ENCODE measurements at places on chromosomes 3 and 15.

DNA sequence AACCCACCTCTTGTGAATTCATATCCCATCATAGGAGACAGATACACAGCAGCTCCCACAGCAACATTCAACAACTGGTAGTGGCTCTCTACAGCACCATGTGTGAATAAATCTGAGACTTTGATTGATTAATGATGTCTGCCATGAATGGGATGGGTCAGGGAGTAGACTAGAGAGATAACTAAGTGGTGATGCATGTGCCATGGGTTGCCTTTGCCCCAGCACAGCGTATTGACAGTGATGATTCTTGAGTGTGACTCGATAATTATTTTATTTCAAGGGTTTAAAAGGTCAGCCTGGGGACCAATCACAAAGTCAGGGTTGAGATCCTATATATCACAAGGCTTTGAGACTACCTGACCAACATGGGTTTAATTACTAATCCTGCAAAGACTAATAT, 295.9 kb downstream of the PTPRG start:
- DNase-seq: no peak

- no peak for DNase-seq
Measured at GRCh38 chr15:43209059-43209824, 11.6 kb downstream of the EPB42 start.

DNA sequence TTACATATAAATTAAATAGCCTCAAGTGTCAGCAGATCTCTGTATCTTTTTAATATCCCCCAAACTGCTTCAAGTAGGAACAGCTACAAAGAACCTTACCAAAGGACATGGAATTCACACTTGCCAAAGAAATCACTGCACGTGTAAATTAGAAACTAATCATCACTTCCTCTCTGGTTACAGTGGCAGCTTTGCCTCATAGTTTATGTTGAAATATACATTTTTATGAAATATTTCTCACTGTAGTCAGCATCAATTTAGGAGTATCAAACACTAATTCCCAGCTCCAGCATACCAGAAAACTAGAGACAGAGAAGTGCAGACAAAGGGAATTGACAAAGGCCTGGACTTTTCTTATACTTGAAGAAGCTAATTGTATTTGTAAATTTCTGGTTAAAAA, 260.9 kb downstream of the TIGIT start:
- DNase-seq: no peak

DNA sequence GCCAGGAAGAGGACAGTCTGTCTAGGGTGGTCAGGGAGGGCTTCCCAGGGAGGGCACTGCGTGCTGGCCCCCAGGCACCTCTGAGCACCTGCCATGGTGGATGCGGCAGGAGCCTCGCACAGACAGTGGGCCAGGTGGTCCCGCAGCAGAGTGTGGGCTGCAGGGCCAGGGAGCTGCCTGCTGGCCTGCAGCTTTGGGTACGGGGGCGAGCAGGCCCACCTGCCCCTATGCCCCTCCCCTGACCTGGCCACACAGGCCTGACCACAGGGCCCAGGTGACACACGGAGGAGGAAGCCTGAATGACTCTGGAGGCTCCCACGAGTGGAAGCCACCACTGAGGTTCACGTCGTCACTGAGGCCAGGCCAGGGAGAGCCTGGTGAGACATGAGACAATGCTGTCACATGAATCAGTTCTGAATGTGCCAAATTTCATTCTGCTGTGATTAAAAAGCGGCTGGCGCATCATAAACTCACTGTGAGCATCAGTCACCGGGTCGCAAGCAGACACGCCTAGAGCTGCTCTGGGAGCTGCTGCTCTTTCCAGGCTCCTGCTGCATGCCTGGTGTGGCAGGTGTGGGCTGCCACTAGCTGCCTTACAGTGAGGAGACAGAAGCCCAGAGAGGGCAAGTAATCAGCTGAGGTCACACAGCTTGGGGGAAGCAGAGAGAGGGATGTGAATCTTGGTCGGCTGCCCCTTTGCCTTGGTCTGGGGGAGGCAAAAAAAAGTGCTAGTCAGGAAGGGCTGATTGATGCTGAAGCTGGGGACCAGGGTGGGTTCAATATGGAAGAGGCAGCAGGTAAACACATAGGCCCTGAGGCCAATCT, 39.5 kb upstream of the IQSEC1 start:
- no peak for DNase-seq

DNA sequence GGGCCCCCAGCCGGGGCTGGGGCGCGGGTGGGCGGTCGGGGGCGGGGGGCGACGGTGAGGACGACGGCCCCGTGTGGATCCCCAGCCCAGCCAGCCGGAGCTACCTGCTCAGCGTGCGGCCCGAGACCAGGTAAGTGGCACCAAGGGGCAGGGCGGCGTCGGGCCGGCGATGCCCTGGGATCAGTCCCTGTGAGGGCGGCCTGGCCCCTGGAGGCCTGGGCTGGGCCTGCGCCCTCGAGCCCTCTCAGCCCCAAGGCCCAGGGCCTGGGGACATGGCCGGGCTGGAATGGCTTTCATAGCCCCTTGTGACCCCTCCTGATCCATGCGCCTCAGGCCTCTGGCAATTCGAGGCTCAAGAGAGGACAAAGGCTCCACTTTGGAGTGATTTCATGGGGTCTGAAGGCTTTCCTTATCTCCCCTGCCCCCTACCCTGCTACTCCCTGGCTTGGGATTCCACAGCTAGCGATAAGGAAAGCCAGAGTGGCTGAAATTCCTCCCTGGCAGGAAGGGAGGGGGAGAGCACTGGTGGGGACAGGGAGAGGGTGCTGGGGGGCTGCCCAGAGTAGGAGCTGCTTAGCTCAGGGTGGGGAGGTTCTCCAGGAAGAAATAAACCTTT, 418 bp downstream of the ALPK3 start:
- DNase-seq: no peak

DNA sequence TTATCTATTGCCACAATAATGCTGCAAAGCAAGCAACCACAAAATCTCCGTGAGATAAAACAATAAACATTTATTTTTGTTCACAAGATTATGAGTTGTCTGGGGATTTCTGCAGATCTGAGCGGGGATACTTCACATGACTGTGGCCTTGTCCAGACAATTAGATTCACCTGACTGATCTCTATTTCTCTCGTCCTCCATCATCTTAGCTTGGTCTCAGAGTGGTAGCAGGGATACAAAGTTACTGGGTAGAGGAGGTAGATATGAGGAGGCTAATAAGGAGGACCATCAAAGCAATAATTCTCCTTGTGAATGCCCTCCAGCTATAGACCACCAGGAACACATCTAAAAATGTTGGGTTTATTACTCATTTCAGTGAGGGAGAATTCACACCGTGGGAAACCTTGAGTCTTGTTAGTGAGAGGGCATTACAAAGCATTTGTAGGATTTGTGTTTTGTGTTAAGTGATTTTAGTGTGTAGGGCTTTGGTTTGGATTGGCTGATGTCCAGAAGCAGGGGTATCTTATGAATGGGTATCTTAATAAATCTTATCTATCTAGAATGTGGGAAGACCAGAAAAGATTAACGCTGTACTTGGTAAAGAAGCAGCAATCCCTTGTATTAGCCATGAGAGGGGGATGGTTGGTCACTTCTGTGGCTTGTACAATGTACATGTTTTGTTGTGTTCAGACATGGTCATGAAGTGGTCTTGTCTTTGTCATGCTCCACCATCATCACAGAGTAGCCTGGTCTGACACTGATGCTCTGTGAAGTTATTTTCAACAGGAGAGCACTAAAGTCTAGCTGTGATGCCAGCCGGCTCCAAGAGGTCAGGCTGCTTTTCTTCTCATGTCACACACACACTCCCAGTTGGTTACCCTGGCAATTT, 287.6 kb upstream of the STT3B start:
- DNase-seq: no peak

DNA sequence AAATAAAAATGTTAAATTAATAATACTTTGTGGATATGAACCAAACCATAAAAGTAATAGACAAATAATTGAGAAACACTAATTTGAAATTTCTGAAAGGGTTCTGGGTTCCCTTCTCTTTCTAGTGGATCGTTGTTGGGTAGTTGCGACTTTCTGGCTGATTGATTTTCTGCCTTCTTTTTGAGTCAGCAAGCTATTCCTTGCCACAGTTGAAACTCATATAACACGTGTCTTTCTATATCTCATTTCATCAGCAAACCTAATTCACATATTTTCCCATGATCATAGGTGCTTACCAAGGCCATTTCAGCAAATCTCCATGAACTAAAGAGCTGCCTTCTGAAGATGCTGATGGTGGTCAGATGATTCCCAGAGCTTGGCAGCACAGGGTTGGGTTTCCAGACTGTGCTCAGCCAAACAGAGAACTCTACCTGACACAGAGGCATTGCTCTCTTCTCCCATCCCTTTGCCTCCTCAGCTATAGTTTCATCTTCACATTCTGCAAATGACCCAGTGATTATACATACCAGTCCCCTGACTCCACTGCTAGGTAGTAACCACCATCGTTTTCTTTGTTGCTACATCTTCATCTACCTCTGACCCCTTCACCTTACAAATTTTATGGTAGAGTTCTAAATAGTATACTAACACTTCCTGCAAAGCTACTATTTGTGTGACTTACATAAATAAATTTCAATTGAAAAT, 383.9 kb upstream of the DPH6 start:
- no peak for DNase-seq

DNA sequence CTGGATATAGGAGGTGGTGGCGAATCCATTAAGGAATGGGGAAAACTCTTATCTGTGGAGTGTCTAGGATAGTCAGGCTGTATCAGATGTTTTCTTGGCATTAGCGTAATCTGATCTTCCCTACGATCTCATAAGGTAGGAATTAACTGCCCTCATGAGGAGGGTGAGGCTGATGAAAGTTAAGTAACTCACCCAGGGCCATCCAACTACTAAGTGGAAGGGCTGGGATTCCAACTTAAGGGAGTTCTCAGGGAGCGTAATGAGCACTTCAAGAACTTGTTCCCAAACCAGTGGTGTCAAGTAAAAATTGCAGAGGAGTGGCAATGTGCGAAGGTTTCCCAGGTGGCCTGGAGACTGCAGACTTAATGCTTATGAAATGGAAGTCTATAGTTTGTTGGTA, 55.9 kb upstream of the OSBPL11 start:
- DNase-seq: no peak
